ENCODE measurements at places on chromosomes 7 and 10. TPM values are rescaled to one million over a fixed set of nuclear protein-coding genes. Genes with fewer than 3 reads are reported as not detected.

Gene STEAP1
- polyA plus RNA-seq: 11.5 TPM

Gene MMD2
- polyA plus RNA-seq: not detected

Gene SPDYE9
- 0.16 TPM for polyA plus RNA-seq

Gene NAT16
- polyA plus RNA-seq: not detected

Gene CRYGN
- 1.7 TPM for polyA plus RNA-seq

Gene CHN2
- polyA plus RNA-seq: 20.8 TPM

Gene ITGB8
- polyA plus RNA-seq: 40.6 TPM

Gene ACHE
- 3.2 TPM for polyA plus RNA-seq

Gene HTR7
- 0.89 TPM for polyA plus RNA-seq

Gene PPP1R17
- not detected for polyA plus RNA-seq

Gene TUBAL3
- 0.19 TPM for polyA plus RNA-seq

Gene ENTPD1
- polyA plus RNA-seq: 22.2 TPM

Gene TRPV6
- 10.4 TPM for polyA plus RNA-seq

Gene UPK3B
- 0.17 TPM for polyA plus RNA-seq

Gene MEOX2
- polyA plus RNA-seq: 2.1 TPM

Gene GPR26
- polyA plus RNA-seq: 0.01 TPM

Gene SPDYE2B
- polyA plus RNA-seq: 0.76 TPM

Gene GIMAP2
- 9.7 TPM for polyA plus RNA-seq

Gene PLXDC2
- polyA plus RNA-seq: 36.7 TPM

Gene PAX2
- 130 TPM for polyA plus RNA-seq

Gene TEX47
- polyA plus RNA-seq: not detected

Gene CYP3A7
- polyA plus RNA-seq: 0.69 TPM

Gene GPR15LG
- 0.36 TPM for polyA plus RNA-seq

Gene ZNF3
- 48.9 TPM for polyA plus RNA-seq

Gene GDF10
- polyA plus RNA-seq: 1.6 TPM

Gene KLLN
- 1.7 TPM for polyA plus RNA-seq

Gene ADK
- polyA plus RNA-seq: 32.9 TPM

Gene EIF3A
- polyA plus RNA-seq: 195 TPM

Gene PLEKHA1
- polyA plus RNA-seq: 94.5 TPM

Gene AKR1C8
- 0.26 TPM for polyA plus RNA-seq

Gene NEUROG3
- polyA plus RNA-seq: not detected

Measured in right renal cortex interstitium (tissue), 3 donors.